Uterus (tissue), 4 donors: ENCODE measurements at places on chromosomes 2 and 18.

GRCh38 chr18:72634500-72634899 lies 90.4 kb upstream of the CBLN2 start:
- no peak for DNase-seq

DNA sequence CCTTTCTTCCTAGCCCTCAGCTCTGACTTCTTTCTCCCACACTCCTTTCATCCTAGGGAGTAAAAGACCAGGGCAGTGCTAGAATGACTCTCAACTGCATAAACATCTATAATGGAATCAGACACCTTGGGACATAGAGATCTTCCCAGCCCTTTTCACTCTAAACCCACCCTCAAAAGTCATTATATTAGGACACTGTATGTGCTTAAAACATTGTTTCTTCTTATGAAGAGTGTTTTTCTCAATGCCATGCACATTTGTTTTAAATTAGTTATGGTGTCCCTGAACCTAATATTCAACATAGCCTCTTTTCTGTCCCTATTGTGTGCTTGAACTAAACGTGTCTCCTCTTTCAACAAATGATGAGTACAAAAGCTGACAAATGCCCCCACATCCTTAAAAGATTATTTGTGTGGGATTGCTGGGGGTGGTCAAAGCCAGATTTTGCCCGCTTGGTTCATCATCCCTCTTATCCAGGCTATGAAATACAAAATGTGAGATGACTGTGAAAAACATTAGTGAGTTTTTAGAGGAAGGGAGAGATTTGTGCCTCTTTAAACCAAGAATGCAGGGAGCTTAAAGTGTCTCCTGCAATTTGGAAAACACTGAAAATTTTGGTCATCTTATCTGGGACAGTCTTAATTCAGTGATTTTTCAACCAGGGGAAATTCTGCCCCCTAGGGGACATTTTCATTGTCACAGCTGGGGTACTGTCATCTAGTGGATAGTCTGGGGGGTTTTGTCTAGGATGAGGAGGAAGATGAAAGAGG lies 29.0 kb downstream of the SERPINB5 start:
- DNase-seq = no peak

DNA sequence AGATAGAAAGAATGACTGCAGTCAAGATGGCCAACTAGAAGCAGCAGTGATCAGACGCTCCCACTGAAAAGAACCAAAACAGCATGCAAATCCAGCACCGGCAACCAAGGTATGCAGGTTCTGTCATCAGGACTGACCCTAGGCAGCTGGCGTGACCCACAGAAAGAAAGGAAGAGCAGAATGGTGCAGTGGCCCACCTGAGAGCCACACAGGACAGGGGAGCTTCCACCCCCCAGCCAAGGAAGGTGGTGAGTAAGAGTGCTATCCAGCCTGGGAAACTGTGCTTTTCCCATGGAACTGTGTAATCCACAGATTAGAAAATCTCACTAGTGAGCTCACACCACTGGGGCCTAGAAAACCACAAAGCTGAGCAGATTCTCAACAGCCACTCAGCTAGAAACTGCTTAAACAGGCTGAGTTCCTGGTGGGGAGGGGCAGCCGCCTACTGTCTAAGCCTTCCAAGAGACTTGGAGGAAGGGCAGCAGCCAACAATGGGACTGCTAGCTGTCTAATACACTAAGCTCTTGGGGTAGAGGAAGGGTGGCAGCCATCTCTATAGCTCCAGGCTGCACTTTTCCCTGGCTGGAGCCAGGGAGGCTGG lies 127.9 kb downstream of the EVA1A start:
- DNase-seq = no peak

GRCh38 chr18:60568220-60568619 lies 195.6 kb upstream of the MC4R start:
- no peak for DNase-seq

DNA sequence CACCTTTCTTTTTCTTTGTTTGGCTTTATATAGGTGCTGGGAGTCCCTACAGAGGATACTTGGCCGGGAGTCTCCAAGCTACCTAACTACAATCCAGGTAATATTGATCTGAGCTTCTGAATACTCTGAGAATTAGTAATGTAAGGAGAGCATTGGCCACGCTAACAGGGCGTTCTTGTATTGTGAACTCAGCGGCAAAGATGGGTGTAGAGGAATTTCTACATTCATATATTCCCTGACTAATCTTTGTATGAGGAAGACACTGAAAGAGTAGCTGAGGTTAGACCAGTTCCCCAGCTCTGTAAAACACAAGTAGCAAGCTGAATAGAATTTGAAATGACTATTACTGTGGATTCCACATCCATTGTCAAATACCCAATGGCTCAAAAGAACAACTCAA lies 48.5 kb downstream of the CDK15 start:
- no peak for DNase-seq

GRCh38 chr2:1823187-1824169 lies 79.2 kb upstream of the PXDN start:
- no peak for DNase-seq

DNA sequence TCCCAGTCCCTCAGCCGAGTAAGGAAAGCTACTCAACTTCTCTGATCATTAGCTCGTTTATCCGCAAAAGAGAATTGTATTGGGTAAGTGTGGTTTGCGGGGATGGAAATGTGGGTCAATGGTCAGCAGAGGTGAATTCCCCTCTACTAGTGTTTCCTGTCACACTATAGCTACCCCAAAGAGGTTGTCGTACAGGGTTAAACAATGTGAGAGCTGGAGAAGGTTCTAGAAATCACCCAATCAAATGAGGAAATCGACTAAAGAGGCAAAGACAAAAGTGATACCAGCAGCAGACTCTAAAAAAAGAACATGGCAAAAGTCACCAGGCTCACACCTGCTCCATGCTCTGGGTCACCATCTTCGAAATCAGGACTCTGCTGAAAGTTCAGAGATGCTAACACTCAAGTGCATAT lies 144.7 kb upstream of the ITGA4 start:
- DNase-seq = no peak

DNA sequence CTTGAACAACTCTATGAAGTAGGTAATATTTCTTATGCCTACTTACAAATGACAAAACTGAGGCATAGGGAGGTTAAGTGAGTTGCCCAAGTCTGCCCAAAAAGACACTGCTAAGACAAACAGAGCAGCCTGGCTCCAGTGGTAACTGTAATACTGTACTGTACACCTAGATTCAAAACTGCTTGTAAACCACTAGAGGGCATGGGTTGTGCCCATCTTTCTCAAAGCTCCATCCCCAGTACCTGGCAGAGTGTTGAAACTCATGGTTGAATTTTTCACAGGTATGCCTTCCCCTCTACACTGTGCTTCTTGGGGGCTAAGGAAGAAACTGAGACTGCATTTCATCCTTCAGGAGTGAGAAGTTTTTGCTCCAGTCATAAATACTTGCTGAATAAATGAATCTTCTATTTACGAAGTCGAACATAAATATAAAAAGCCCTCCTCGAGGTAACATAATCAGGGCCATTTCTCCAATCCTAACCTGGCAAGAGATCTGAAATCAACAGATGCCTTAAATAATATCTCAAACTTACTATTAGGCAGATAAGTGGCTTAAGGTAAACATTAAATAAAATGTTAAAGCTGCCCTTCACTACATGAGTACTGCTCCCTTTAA lies 2.0 kb downstream of the PPP4R1 start:
- no peak for DNase-seq

- no peak for DNase-seq
Observed at GRCh38 chr2:101609433-101609832, 88.1 kb upstream of the MAP4K4 start.

DNA sequence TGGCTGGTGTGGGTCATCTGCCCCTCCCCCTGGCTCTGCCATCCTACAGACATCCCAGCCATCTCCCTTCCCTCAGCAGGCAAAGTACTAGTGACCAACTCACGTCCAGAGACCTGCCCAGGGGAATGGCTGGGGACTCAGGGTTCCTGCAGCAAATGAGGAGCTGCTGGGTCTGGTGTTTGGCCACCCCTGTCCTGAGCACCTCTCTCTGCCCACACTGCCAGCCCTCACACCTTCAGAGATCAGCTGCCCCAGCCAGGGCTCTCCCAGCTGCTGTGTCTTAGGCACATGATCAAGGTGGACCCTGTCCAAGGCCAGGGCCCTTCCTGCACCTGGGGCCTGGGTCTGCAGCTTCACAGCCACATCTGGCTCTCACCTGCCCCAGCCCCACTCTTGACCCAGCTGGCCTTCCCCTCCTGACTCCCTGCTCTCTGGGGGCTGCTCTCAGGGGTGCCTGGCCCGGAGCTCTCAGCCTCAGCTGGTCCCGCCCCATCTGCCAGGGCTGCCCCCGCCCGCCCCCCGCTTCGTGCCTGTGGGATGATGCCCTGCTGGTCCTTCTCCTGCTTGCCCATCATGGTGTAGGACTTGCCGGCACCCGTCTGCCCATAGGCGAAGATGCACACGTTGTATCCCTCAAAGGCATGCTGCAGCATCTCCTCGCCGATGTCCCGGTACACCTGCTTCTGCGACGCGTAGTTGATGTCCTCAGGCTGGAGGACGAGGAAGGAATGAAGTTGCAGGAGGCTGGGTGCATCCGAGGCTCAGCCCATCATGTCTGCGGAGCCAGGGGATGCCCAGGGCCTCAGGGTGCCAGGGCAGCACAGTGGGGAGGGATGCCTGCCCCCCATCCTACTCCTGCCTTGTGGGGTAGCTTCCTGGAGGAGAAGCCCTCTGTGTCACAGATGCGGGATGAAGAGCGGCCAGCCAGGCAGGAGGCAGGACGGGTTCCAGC lies 32.2 kb downstream of the KIF1A start:
- no peak for DNase-seq

GRCh38 chr2:110116033-110116710 lies 550 bp upstream of the MALL start:
- DNase-seq = no peak

DNA sequence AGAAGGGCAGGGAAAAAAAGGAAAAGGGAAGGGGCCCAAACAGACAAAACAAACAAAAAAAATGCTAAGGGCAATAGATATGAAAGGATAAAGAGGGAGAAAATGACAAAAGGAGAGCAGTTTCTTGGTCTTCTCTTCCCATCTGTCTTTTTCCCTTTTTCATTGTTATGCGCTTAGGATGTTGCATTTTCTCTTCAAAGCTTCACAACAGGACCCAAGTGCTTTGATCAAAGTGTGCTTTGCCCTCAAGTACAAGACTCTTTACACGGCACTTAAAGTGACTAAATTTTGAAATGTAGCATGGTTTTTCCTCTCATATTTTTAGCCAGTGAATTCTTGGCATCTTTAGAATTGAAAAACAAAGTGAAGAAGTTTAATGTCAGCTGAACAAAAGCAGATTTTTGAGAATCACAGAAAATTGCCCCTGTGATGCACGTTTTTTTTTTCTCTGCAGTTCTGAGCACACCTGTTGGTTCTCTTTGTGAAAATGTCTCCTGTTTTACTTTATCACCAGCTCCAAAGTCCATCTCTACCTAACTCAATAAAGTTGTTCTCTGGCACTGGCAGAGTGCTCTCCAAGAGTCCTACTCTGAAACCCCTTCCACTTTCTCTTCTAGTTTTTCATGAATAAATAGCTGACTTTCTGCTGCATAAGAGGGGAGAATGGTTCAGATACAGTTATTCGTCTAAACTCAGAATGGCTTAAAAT lies 126.6 kb downstream of the KCNH7 start:
- no peak for DNase-seq

DNA sequence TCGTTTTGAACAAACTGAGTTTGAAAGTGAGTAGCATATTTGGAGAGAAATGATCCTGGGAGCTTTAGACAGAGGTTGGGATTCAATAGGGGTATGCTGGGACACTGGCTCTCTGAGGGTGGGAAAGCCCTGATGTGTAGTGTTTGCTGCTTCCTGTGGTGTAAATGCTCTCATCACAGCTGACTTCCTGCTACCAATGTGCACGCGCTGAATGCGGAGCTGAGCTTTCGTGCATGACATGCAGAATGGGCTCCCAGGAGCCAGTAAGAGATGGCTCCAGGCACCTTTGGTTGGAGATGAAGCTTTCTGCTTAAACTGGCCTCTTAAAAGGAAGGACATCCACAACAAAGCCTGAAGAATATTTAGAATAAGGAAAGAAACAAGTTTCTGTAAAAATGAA lies 224.1 kb upstream of the CCDC150 start:
- no peak for DNase-seq

GRCh38 chr2:24183366-24184069 lies 8.7 kb downstream of the FAM228A start:
- DNase-seq = no peak

DNA sequence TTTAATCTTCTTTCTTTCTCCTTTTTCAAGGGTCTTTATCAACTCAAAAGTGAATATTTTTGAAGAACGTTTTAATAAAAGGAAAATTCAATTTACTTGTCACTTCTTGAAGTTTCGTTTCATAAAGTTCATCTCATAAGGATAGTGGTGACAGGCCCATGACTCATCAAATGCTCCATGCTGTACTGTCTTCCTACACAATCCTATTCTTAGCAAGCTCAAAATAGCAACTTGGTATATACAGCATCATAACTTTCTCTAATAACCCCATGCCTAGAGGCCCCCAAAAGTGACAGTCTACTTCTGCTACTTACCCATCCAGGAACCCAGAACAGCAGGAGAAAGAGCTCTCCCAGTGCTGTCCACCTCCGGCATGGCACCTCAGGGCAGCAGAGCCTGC lies 7.7 kb downstream of the FBXO15 start:
- no peak for DNase-seq

GRCh38 chr2:98142106-98142791 lies 55.3 kb downstream of the VWA3B start:
- DNase-seq = no peak

DNA sequence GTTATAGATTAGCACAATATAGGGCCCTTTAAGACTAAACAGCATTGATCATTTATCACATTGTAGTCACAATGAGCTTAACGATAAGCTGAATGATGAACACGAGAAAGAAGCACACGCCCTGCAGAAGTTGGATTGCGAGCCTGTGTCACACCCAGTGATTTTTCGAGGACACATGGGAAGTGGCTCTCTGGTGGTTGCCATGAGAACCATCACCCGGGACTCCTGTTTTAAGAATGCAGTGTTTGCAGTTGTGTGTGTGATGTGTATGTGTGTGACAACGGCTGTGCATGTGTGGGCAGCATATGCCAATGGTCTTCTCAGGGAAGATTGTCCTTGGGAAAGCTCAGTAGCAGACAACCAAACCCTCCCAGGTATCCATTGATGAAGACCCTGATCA lies 69.2 kb downstream of the PDCL3 start:
- no peak for DNase-seq

GRCh38 chr2:2804528-2804927 lies 473.5 kb upstream of the MYT1L start:
- DNase-seq = no peak

- no peak for DNase-seq
Observed at GRCh38 chr2:48883661-48884060, 128.1 kb upstream of the LHCGR start.

GRCh38 chr2:129324349-129324748 lies 655.1 kb upstream of the RAB6C start:
- DNase-seq = no peak
